ENCODE measurements at places on chromosomes 7 and 10. TPM values are rescaled to one million over a fixed set of nuclear protein-coding genes. Genes with fewer than 3 reads are reported as not detected.

DNA sequence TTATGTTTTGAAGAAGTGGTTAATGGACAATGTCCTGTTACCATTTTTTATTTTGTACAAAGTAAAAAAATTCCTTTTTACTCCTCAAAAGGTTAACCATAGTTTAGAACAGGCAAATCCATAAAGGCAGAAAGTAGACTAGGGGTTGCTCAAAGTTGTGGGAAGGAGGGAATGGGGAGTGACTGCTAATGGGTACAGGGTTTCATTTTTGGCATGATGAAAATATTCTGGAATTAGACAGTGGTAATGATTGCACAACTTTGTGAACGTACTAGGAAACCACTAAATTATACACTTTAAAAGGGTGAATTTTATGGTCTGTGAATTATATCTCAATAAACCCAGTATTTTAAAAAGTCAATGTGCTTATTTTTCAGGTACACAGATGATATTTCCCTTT lies 35.4 kb upstream of the CDK14 start:
- H3K27me3 ChIP-seq, result no peaks in the 10 kb centered on the region
- H3K27ac ChIP-seq, result no peak overlapping the region
- no peak overlapping the region for H3K4me3 ChIP-seq
- no peaks in the 10 kb centered on the region for H3K4me1 ChIP-seq

DNA sequence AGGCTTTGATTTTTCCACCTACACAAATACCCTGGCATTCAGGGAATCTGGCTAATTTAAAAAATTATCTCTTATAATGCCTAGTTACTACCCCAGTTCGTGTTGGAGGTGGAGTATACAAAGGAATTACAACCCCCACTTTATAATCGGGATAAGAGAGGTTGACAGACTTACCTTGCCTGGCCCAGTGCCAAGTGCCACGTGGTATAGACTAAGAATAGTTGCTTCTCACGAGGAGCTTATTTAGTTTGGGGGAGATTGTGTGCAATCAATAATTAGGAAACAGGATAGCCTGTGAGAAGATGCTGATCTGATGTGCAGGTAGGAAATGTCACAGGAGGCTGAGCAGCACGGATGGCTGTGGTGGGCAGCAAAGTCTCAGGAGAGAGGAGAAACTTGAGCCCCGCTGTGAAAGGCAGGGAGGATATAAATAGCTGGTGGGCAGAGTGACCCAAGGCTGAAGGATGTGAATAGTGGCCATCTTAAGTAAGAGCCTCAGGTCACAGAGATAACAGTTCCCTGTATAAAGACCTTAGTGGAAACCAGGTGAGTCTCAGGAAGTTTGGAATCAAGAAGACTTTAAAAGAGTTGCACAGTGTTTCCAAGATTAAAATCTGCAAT lies 11.3 kb upstream of the ATXN7L1 start:
- no peak for DNase-seq
- H3K27ac ChIP-seq, result no peak overlapping the region
- no peaks in the 10 kb centered on the region for H3K4me1 ChIP-seq
- H3K36me3 ChIP-seq, result no peaks in the 10 kb centered on the region

GRCh38 chr7:26891400-26892350 lies 27.3 kb upstream of the SKAP2 start:
- H3K27ac ChIP-seq, result no peak overlapping the region
- H3K36me3 ChIP-seq, result no peaks in the 10 kb centered on the region
- no peak overlapping the region for H3K4me3 ChIP-seq
- H3K27me3 ChIP-seq, result no peaks in the 10 kb centered on the region
- no peak for DNase-seq

DNA sequence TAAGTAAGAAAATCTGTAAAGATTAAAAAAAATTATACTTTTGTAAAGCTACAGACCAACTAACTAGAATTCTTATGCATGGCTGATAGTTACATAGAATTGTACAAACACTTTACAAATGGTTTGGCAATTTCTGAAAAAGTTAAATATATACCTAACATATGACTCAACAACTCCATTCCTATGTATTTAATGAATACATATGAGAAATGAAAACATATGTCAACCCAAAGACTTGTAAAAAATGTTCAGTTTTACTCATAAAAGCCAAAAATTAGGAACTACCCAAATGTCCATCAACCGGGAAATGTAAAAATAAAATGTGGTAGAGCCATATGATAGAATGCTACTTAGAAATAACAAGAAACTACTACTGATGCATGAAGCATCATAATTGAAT lies 152.6 kb upstream of the NRG3 start:
- DNase-seq, result no peak
- no peaks in the 10 kb centered on the region for H3K27me3 ChIP-seq
- H3K4me1 ChIP-seq, result no peaks in the 10 kb centered on the region
- no peak overlapping the region for H3K27ac ChIP-seq
- H3K4me3 ChIP-seq, result no peak overlapping the region

DNA sequence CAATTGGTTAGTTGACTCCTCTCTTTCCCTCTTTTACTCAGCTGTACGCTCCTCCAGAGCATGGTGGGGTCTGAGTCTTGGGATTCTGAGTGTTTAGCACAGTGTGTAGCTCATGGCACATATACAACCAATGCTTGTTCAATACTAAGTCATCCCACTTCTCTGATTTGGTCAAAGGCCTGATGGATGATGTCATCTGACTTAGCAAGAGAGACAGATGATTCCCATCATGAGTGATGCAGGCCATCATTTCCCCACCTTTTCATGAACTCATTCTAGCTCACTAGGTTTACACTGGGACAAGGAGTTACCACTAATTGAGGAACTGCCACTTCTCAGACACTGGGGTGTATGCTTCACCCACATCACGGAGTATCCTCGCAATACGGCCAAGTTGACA lies 3.8 kb downstream of the ICA1 start:
- no peaks in the 10 kb centered on the region for H3K36me3 ChIP-seq
- peaks cover 10% of the 10 kb centered on the region for H3K4me1 ChIP-seq
- DNase-seq, result no peak
- H3K27ac ChIP-seq, result no peak overlapping the region
- no peaks in the 10 kb centered on the region for H3K27me3 ChIP-seq

DNA sequence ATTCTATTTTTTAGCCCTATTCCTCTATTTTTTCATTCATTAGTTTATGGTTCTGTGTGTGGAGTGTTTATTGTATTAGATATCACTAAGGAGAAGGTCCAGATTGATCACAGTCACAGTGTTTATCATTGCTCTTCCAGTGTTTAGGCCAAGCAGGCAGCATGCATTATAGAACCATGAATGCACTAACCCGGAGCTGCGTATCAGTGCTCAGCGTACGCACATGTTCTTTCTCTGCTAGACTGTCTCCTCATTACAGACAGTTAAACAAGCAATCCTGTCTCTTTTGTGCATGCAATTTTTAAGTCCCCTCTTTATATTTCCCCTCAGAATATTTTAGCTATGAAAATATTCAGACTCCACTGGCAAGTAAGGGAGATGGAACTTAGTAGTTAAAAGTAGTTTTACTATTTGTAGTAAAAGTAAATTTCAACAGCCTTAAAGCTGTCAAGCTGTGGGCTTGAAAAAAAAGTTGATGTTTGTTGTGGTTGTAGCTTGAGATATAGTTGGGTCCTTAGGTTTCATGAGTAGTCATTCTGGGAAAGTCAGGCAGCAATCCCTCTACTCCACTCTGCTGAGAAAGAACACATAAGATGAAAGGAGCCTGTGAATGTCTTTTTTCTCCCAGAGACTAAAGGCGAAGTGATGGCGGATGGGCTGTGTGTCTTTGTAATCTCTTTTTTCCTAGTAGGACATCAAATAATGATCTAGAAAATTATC lies 260.4 kb downstream of the CDK14 start:
- no peak for DNase-seq
- H3K4me1 ChIP-seq, result no peaks in the 10 kb centered on the region
- H3K4me3 ChIP-seq, result no peak overlapping the region
- no peaks in the 10 kb centered on the region for H3K36me3 ChIP-seq

GRCh38 chr10:124285587-124286527 lies 132.9 kb downstream of the OAT start:
- no peaks in the 10 kb centered on the region for H3K36me3 ChIP-seq
- no peak overlapping the region for H3K4me3 ChIP-seq

GRCh38 chr7:98229441-98229840 lies 18.2 kb downstream of the BHLHA15 start:
- peaks cover 85% of the 10 kb centered on the region for H3K36me3 ChIP-seq
- H3K27me3 ChIP-seq, result no peaks in the 10 kb centered on the region
- no peak overlapping the region for H3K4me3 ChIP-seq
- no peak overlapping the region for H3K27ac ChIP-seq

DNA sequence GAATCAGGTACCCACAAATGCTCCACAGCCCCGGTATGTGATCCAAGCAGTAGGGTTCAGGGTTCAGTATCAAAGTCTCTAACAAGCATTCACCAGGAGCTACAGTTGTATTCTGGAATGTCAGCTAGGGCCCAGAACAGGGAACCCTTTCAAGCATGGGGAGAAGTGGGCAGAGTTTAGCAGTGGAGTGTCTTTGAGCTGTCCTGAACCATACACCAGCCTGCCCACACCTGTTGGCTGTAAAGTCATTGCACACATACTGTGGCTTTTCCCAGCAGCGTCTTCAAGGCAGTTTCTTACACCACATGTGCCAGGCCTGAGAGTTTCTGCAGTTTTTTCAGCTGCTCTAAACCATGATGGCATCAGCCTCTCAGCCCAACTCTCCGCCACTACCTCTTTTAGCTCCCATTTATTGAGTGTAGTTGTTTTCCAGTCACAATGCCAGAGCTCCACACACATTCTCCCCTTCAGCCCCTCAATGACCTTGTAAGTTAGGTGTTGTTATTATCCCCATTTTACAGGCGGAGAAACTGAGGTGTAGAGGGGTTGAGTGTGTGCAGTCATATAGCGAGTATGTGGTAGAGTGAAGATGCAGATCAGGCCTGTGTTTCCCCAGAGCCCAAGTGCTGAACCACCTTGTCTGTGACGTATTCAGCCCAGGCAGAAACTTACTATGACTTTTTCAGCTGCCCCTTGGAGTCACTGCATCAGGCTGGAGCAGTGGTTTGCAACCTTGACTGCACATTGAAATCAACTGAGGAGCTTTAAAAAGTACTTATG lies 83.1 kb downstream of the CHN2 start:
- peaks cover 4% of the 10 kb centered on the region for H3K27me3 ChIP-seq
- H3K36me3 ChIP-seq, result no peaks in the 10 kb centered on the region
- no peaks in the 10 kb centered on the region for H3K4me1 ChIP-seq
- no peak overlapping the region for H3K27ac ChIP-seq
- DNase-seq, result no peak

DNA sequence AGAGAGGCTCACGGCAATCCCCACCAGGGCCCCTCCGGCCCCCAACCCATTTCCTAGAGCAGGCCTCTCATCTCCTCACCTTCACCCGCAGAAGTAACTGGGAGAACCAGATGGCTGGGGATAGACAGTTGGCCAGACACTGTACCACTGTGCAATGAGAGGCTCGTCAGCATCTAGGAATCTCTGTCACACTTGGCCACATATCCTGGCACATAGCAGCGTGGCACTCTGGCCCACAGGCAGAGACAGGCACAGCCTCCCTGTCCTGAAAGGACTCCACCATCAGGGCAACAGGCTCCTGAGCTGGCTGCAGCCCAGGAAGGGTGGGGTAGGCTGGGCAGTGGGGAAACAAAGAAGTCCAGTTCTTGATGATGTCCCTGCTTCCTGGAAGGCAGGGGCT lies 45.8 kb downstream of the C10orf143 start:
- H3K27ac ChIP-seq, result no peak overlapping the region
- no peaks in the 10 kb centered on the region for H3K27me3 ChIP-seq
- H3K4me3 ChIP-seq, result no peak overlapping the region
- no peaks in the 10 kb centered on the region for H3K36me3 ChIP-seq
- no peak for DNase-seq

- no peak overlapping the region for H3K27ac ChIP-seq
- H3K27me3 ChIP-seq, result no peaks in the 10 kb centered on the region
- no peak overlapping the region for H3K4me3 ChIP-seq
- H3K36me3 ChIP-seq, result no peaks in the 10 kb centered on the region
Observed at GRCh38 chr10:65964205-65964604, 961.6 kb upstream of the LRRTM3 start.

GRCh38 chr10:5944389-5945189 lies 32.8 kb downstream of the IL15RA start:
- H3K27ac ChIP-seq, result peak overlapping the region; percentile 78
- H3K27me3 ChIP-seq, result no peaks in the 10 kb centered on the region
- H3K4me3 ChIP-seq, result peak overlapping the region; percentile 49
- DNase-seq, result peak; percentile 48

- H3K4me1 ChIP-seq, result no peaks in the 10 kb centered on the region
- no peak overlapping the region for H3K27ac ChIP-seq
- no peaks in the 10 kb centered on the region for H3K27me3 ChIP-seq
- no peaks in the 10 kb centered on the region for H3K36me3 ChIP-seq
- DNase-seq, result no peak
Observed at GRCh38 chr10:10394933-10395658, 622.6 kb upstream of the CELF2 start.

GRCh38 chr10:32982911-32983909 lies 25.2 kb upstream of the ITGB1 start:
- no peak overlapping the region for H3K4me3 ChIP-seq
- DNase-seq, result no peak
- no peaks in the 10 kb centered on the region for H3K27me3 ChIP-seq
- H3K4me1 ChIP-seq, result peaks cover 45% of the 10 kb centered on the region

- no peaks in the 10 kb centered on the region for H3K36me3 ChIP-seq
- no peak overlapping the region for H3K4me3 ChIP-seq
- DNase-seq, result no peak
- H3K27me3 ChIP-seq, result no peaks in the 10 kb centered on the region
- no peak overlapping the region for H3K27ac ChIP-seq
Observed at GRCh38 chr7:15703732-15704131, 17.2 kb upstream of the MEOX2 start.

GRCh38 chr7:155263581-155264143 lies 34.0 kb upstream of the INSIG1 start:
- no peaks in the 10 kb centered on the region for H3K36me3 ChIP-seq
- DNase-seq, result no peak
- no peak overlapping the region for H3K27ac ChIP-seq
- H3K27me3 ChIP-seq, result peaks cover 23% of the 10 kb centered on the region

GRCh38 chr7:76300166-76300731 lies 2.2 kb upstream of the HSPB1 start:
- peaks cover 11% of the 10 kb centered on the region for H3K36me3 ChIP-seq
- H3K27me3 ChIP-seq, result no peaks in the 10 kb centered on the region
- DNase-seq, result no peak
- H3K4me1 ChIP-seq, result peaks cover 43% of the 10 kb centered on the region

- H3K4me1 ChIP-seq, result no peaks in the 10 kb centered on the region
- H3K27ac ChIP-seq, result no peak overlapping the region
- H3K36me3 ChIP-seq, result no peaks in the 10 kb centered on the region
Observed at GRCh38 chr10:103930881-103931280, 12.9 kb upstream of the STN1 start.

The AKR1C3 gene
- total RNA-seq, result 84.4 TPM

The ELAPOR2 gene
- total RNA-seq, result 90.8 TPM

The IQUB gene
- 3.2 TPM for total RNA-seq

The PLXDC2 gene
- 143 TPM for total RNA-seq

The ELMO1 gene
- 60.1 TPM for total RNA-seq

Measured in lower lobe of right lung (tissue), 2 donors.